Peyer's patch (tissue), 4 donors: ENCODE measurements at places on chromosomes 6 and 20.

DNA sequence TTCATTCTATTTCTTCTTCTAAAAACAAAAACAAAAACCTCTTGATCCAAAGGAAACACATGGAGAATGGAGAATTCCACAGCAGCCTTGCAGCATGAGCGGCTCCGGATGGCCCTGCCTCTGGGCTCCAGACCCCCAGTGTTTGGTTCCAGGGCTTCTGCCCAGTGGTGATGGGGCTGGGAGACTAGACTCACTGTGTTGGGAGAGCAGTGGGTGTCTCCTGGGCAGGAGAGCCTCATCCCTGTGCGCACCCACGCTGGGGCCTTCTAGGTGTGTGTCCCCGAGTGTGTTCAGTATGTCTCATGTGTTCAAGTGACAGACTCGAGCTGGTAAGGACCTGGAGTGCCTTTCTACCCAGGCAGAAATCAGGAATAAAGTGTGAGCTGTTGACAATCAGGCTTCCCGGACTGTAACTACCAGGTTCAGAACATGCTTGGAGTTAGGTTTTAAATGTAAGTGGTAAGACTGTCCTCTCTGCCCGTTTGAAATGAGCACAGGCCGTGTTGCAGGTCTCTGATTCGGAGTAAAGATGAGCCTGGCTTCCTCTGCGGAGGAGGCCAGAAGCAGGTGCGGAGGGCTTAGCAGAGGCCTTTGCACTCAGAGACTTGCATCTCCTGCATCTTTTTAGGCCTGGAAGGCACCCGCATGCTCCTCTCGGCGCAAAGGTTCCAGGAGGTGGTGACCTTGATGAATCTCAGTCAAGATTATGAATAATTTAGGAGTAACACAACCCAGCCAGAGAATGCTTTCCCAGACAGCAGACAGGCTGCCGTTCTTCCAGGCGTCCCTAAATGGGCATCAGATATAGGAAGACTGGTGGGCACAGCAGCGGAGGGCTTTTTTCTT is 253.6 kb downstream of the CDH26 start:
- no peak for DNase-seq

GRCh38 chr6:9745966-9746365 is 668.9 kb downstream of the TFAP2A start:
- DNase-seq = no peak

DNA sequence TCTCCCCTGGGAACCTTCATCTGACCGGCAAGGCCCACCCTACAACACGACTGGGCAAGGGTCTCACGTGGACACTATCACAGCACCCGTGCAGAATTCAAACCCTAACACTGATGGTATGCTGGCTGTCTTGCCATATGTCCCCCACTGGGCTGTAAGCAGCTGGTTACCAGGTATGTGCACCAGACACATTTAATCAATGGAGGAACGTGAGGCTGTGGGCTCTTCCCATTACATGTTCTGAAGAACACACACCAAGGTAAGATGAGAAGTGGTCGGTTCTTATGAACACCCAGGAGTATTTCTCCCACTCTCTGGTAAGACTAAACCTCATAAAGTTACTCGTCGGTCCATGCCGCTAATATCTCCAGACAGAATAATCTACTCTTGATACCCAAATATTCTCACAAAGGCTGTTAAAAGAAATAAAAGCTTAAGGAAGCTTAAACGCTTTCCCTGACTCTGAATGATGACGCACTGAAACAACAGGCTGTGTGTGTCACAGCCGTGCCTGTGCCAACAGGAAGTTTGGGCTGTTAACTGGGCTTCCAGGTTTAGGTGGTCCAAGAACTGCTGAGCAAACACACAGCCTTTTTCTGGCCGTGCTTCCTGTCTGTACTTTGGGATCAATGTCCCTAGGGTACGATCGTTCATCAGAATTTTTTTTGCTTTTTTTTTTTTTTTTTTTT is 75.3 kb downstream of the SLC23A2 start:
- DNase-seq = no peak

GRCh38 chr20:34791289-34792020 is 34.0 kb downstream of the NCOA6 start:
- DNase-seq = no peak

- DNase-seq = no peak
These were observed 169.8 kb downstream of the MMS22L start for GRCh38 chr6:97113170-97113569.

- peak; percentile 71 for DNase-seq
These were observed 199.3 kb upstream of the SGK1 start for GRCh38 chr6:134517145-134517658.

DNA sequence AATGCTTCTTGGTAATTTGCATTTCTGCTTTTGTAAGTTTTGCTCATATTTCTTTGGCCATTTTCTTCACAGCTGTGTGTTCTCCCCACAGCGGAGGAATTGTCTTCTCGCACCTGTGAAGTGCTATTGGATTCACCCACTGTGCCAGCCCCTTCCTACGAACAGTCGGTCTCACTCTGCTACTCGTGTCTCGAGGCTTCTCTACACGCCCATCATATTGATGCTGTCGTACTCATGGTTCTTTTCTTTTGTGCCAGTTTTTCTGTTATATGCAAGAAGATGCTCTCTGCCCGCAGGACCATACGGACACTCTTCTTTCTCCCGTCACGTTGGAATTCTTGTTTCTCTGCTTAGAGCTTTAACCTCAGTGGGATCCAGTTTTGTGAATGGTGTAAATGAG is 200.3 kb downstream of the DLL1 start:
- DNase-seq = peak; percentile 18

DNA sequence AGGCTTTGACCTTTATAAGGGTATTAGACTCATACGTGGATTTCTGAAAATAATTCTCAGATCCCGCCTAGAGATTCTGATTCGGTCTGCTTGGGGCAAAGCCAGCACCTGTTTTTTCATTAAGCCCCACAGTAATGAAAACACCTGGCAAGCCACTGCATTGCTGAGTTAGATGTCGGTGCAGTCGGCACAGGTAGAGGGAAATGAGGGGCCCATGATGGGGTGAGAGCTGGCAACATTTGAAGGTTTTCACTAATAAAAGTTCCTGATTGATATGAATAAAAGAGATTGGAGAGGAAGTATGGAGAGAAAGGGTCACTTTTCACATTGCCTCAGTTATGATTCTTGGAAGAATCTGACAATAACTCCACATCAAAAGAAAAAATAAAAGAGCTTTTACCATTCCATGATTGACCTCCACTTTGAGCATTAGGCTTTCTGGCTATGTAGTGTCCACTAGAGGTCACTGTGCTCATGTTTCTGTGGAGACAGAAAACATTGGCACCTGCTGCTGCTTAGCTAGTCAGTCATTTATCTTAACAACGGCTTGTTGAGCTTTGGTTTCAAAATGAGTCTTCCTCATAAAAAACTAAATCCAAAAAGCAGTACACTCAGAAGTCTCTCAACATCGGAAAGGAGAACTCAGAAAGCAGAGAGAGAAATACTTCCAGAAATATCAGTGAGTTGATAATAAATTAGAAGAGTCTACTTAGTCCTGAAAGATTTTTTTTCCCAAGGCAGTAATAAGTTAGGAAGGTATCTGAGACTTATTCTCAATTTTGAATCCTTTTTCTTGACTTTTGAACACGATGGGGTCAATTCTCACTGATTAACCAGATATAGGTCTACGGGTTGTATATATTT is 53.3 kb upstream of the KLHL31 start:
- peak; percentile 75 for DNase-seq

- no peak for DNase-seq
These were observed 198.1 kb downstream of the MTFR2 start for GRCh38 chr6:136052031-136052430.

DNA sequence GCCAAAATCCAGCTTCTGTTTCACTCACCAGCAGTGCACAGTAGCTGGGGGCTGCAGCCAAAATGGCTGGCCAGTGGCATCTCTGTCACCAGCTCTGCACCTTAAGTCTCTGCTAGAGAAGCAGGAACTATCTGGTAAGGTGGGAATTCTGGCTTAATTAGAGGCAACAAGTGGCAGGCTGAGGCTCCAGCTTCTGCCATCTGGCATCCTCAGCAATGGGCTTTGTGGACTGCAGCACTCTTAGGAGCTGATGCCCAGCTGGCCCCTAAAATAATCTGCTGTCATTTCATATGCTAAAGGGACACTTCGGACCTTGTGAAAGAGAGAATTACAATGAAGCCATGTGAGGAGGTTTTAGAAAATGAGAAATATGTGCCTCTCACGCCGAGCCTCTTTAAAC is 4.6 kb upstream of the CLDN20 start:
- no peak for DNase-seq

- DNase-seq = no peak
These were observed 68.3 kb downstream of the ANKS1A start for GRCh38 chr6:34957231-34957783.

DNA sequence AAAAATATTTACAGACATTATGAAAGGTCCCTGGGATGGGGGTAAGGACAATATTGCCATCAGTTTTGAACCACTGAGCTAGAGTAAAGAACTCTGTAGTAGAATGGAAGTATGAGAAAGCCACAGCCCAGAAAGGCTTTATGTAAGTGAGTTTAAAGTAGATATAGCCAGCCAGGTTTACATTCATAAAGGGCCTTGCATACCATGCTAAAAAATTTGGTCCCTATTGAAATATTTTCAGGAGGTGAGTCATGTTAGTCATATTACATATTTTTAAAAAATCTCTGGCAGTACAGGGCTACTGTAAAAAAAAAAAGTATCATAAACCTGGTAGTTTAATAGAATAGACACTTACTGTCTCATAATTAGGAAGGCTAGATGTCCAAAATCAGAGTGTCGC is 3.5 kb downstream of the ZKSCAN8 start:
- no peak for DNase-seq

DNA sequence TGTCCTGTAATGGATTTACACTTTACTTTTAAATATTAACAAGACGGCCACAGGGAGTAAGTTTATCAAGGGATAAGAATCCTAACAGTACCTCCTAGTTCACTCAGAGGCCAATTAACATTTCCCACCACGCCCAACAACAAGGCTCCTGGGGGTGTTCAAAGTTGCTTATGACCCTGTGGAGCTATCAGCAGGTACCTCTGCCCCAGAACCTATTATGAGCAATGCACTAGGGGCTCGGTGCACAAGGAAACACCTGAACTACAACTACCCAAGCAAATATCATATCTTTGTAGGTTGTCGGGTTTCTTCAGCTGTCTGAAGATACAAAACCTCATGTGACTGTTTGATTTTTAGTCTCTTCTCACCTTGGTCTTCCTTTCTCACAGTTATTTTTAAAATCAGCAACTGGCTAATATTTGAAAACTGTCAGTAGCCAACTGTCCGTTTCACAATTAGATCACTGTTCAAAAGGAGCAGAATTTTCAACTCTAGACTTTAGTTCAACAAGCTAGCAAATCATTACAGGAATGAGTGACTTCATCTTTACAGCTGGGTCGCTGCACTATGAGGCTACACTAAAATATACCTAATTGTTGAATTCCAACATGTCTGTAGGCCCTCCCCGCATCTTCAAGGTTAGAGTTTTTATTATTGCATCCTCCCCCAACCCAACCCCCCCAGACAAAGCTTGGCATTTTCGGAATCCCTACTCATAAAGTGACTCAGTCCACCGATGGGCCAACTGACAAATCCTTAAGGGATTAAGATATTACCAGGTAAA is 38.1 kb downstream of the B4GALT5 start:
- DNase-seq = no peak

DNA sequence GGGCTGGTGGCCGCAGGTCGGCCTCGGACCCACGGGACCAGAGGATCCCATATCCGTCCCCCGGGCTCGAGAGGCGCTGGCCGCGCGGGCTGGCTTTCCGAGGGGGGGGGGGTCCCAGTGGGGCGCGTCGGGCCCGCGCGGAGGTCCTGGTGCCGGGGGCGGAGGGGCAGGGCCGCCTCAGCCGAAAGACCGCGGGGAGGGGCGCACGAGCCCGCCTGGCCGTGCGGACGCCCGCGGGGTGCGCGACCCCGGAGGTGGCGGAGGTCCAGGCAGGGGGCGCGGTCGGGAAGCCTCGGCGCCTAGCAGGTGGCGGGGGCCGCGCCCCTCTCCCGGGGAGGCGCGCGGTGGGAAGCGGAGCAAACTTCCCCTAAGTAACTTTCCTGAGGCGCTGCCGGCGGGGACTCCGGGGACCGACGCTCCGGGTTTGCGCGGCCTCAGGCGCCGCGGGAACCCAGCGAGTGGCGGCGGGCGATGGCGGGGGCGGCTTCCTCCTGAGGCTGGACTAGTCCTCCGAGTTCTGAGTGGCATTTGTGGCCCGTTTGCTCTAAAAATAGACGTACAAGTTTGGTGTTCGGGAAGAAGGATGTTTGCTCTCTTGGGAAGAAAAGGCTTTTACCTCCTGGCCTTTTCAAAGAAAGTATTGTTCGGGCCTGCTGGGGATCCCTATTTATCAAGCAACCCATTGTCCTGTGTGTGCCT is 26.5 kb upstream of the BTBD3 start:
- no peak for DNase-seq

DNA sequence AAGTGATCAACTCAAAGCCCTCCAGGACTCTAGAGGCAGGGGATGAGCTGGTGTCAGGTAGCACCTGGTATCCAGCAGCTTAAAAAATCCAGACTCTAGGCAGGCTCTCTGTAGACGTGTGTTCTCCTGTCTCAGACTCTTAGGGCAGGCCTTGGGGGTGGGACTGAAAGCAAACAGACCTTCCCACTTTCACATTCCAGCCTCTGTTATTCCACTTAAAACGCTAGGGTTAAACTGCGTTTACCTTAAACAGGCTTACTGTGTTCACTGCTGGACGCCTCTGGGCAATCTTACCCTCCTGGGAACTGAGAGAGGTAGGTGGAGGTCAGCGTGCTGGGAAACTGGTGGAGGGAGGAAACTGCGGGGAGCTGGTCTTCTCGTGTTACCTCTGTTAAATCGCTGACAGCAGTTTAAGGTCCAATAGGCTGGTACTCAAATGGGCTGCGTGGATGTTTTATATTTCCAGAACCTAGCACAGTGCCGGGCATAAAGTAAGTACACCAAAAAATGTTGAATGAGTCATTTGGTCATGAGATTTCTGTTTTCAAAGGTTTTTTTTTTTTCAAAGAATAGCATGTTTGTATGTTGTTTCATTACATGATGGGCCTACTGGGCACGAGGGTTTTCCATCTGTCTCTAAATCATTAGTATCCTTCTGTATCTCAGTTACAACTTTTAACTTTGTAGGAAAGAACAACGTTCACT is at the start of gene GCNT2:
TSS of gene GCNT2 (plus strand) at position 248 of the 705 bp plus-strand sequence. CDS start 7,561 bp downstream, outside the sequence.
- DNase-seq = no peak

DNA sequence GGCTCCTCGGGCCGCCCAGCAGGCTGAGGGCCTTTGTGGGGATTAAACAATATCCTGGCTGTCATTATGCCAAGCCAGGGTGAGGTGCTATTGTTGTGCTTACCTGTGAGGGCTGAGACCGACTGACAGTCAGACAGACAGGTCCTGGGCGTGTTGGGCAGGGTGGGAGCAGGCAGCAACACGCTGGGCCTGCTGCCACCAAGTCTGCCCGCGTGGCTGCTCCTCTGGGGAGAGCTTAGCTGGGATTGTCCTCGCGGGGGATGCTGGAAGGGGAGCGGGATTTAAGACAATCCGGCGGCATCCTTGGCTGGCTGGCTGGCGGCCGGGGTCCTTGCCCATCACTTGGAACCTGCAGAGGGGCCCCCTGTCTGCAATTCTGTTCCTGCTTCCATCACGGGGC is 20.0 kb downstream of the ITPR3 start:
- DNase-seq = no peak

- peak; percentile 39 for DNase-seq
These were observed 53.8 kb downstream of the RRBP1 start for GRCh38 chr20:17628101-17628841.
